Stimulated activated CD4-positive, alpha-beta T cell treated with anti-CD3 and anti-CD28 coated beads, Interleukin-15, amount 100 ng/mL, for 1 hour (primary cell): ENCODE measurements at places on chromosomes 2 and 18.

DNA sequence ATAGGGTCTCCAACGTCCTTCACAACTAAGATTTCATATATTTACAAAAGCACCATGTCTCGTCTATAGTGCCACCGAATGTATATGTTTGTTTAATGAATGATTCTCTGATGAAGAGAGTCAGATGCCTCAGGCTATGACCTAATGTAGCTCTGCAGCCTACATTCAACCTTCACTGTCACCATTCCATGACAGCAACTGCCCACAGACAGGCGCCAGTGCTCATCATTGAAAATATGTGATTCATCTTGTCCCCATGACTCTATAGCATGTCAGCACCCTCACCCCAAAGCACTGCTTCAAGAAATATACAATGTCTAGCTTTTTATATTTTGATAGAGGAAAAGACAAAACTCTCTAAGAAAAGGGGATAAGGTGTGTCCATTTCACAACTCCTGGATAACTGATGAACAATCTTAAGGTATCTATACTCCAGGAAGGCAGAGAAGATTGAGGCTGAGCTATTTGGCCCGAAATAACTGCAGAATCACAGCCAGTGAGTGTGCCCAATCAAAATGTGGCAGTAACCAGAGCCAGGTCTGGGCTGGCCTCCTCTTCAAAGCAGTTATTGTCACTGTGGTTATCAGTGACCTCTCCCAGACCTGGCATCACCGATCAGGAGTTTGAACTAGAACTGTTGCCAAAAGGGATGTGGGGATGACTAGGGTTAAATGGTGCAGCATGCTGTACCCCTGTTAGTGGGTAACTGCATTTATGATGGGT, 246.6 kb downstream of the SETBP1 start:
- DNase-seq = no peak

GRCh38 chr2:78568782-78569373, 456.6 kb upstream of the REG3G start:
- no peak for DNase-seq

GRCh38 chr18:45957100-45957499, 10.0 kb downstream of the EPG5 start:
- DNase-seq = no peak

DNA sequence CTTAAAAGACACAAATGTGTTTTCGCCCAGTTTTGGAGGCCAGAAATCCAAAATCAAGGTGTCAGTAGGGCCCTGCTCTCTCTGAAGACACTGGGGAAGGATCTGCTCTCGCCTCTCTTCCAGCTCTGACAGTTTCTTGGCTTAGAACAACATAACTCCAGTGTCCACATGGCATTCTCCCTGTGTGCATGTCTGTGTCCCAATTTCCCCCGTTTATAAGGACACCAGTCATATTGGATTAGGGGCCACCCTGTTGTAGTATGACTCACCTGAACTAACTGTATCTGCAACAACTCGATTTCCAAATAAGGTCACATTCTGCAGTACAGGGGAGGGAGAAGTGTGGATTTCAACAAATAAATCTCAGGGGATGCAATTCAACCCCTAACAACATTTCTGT, 263.2 kb downstream of the SS18 start:
- DNase-seq = no peak

DNA sequence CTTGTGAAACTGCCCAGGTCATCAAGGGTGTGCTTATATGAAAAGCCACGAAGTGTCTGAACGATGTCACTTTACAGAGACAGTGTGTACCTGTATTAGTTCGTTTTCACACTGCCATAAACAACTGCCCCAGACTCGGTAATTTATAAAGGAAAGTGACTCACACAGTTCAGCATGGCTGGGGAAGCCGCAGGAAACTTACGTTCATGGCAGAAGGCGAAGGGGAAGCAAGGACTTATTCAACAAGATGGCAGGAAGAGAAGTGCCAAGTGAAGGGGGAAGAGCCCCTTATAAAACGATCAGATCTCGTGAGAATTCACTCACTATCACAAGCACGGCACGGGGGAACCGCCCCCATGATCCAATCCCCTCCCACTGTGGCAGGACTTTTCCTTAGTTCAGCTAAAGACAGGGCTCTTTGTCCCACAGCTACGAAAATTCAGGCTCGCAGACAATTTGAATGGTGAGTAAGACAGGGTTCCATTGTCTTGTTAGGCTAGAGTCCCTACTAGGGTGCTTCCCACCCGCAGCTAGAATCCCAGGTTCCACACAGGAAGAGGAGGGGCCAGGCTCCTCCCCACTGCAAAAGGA, 20.1 kb downstream of the TMEM177 start:
- DNase-seq = no peak

DNA sequence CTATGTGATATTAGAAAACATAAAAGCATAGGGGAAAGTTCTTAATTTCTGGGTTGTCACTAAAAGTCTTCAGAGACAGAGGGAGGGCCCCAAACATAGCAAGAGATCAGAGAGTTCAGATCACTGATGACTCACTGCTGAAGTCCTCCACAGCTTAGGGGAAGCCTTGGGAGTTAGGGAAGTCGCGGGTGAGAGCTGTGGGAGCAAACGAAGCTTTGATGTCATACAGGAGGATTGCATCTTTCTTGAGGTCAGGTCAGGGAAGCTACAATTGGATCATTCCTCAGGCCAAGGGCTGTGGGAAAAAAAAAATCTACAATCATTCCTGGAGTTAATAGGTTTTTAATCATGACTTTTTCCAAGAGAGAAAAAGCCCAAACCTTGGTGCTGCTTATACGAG, 96.2 kb downstream of the COPS8 start:
- no peak for DNase-seq

GRCh38 chr2:238654479-238655197, 193.2 kb upstream of the TWIST2 start:
- DNase-seq = no peak

- no peak for DNase-seq
These were observed 107.2 kb downstream of the FEZ2 start for GRCh38 chr2:36490749-36491148.

DNA sequence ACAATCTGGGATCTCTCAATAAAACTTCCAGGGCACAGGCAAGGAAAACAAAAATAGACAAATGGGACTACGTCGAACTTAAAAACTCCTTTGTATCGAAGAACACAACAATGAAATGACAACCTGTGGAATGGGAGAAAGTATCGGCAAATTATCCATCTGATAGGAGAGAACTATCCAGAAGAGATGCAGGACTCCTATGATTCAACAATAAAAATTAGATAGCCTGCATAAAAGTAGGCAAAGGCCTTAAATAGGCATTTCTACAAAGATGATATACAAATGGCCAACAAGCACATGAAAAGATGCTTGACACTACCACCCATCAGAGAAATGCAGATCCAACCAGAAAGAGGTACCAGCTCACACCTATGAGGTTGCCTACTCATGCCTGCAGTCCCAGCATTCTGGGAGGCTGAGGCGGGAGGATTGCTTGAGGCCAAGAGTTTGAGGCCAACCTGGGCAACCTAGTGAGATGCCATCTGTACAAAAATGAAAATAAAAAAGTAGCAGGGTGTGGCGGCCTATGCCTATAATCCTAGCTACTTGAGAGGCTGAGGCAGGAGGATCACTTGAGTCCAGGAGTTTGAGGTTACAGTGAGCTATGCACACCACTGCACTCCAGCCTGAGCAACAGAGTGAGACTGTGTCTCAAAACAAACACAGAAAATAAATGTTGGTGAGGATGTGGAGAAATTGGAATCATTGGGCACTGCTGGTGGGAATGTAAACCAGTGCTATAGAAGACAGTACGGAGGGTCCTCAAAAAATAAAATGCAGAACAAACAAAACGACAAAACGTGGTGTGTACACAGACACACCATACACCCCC, 21.6 kb downstream of the TWIST2 start:
- DNase-seq = no peak

GRCh38 chr2:25383806-25384205, 42.1 kb upstream of the DNMT3A start:
- DNase-seq = no peak

- peak; percentile 16 for DNase-seq
These were observed 79.7 kb upstream of the MSH2 start for GRCh38 chr2:47323009-47323821.

DNA sequence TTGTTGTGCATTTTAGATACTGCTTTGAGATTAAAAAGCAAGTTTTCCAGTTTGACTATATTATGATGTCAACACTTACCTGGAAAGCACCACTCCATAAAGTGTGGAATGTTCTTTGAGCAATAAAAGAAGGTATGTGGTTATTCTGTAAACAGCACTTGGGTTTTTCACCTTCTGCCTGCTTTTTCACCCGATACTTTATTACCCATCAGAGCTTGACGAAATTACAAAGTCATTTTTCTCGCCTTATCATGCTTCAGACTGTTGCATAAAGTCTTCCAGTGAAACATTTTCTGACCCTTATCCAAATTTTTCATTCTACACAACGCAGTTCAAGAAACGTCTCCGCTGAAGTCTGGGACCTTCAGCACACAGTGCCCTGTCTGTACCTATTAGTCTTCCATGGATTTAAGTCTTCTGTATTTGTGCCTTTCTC, 25.2 kb downstream of the CAB39 start:
- DNase-seq = no peak

DNA sequence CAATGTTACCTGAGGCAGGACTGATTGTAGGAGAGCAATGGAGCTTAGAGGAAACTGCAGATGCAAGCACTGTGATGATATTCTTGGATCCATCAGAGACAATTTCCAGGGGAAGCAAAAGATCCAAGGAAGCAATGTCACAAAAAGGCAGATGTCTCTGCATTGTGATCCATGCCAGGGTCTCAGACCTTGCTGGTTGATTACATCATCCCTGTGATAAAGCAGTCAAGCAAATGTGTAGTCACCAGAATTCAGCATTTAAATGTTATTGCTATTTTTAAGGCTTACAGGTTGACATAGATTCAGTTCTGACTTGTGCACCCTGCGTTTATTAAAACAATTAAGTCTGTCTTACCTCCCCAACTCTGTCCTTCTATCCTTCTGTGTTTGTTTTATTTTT, 56.8 kb upstream of the CCDC85A start:
- DNase-seq = no peak

DNA sequence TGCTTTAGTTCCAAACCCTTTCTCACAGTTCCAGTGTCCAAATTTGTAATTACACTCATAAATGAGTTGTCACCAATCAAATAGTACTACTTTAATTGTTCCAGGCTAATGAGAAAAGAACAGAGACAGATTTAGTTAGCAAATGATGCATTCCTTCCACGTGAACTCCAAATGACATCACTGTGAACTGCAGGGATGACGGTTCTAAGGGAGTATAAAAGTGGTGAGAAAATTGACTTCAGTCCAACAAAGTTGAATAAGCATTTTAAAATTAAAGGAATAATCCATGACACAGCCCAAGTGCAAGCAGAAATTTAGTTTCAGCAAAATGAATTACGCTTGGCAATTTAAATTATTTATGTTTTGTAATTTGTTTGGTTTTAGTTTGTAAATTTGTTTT, 102.0 kb upstream of the LRATD1 start:
- no peak for DNase-seq

- DNase-seq = no peak
These were observed 10.5 kb downstream of the CCDC88A start for GRCh38 chr2:55408918-55409868.

- no peak for DNase-seq
These were observed 44.4 kb upstream of the ACAA2 start for GRCh38 chr18:49857708-49858107.

DNA sequence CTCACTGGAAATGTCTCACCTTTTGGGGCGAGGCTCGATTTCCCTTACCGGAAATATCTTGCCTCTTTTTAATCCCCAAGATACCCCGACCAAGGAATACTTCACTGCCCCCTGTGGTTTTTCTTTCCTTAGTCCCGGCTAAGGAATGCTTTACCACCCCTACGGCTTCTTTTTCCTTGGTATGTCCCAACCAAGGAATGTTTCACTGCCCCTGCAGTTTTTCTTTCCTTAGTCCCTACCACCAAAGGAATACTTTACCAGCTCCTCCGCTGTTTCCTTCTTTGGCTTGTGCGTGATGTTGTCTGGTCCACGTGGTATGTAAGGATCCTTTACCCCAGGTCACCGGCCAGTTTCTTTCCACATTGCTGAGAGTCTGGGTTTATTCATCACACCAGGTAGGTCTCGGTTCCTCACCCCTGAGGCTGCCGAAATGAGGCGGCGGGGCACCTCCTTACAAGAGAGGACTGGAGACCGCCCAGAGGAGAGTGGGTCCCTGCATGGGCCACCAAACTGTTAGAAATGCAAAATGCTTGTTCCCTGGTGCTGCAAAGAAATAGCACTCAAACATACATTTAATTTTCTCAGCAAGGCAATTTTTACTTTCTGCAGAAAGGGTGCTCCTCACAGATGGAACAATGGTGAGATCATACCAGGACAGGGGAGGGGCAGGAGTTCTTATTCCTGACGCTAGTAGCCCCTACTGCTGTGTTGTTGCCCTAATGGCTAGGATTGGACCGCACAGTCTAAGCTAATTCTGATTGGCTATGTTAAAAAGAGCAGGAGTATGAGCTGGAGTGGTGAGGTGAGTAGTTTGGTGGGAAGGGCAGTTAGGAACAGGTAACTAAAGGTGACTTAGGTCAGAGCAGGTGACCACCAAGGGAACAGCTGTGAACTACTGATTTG, 33.4 kb upstream of the CLASP1 start:
- no peak for DNase-seq
